Right ventricle myocardium inferior (tissue), 1 donor: ENCODE measurements at places on chromosomes 7 and 10.

DNA sequence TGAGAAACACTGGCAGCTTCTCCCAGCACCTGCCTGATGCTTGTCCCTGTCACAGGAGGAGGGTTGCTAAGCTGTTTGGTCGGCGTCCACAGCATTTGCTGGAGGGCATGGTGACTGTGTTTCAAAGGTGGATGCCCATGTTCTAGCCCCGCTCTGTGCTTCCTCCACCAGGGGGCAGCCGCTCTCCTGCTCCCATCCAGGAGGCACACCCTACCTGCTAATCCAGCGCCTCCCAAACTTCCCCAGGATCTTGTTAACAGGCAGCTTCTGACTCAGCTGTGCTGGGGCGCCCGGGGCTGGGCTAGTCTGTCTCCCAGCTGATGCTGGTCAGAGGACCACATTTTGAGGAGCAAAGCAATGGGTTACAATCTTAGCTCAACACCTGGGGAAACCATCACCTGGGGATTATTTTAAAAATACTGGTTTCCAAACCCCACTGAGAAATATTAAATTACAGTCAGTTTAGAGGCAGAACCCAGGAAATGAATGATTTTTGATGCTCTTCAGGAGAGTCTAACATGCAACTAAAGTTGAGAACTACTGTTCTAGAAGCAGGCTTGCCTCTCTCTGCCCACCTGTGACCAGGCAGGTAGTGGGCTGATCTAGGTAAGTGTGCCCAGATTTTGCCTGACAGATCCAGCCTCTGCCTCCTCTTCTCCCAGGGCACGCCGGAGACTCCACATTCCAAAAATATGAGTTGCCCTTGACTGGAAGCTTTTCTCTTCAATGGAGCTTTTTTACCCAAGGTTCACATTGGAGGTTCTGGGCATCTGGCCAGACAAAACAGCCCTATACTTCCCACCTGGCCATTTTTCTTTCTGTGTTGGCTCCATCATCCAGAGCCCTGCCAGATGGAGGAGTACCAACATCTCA is 92.7 kb upstream of the GPR26 start:
- no peak for DNase-seq

DNA sequence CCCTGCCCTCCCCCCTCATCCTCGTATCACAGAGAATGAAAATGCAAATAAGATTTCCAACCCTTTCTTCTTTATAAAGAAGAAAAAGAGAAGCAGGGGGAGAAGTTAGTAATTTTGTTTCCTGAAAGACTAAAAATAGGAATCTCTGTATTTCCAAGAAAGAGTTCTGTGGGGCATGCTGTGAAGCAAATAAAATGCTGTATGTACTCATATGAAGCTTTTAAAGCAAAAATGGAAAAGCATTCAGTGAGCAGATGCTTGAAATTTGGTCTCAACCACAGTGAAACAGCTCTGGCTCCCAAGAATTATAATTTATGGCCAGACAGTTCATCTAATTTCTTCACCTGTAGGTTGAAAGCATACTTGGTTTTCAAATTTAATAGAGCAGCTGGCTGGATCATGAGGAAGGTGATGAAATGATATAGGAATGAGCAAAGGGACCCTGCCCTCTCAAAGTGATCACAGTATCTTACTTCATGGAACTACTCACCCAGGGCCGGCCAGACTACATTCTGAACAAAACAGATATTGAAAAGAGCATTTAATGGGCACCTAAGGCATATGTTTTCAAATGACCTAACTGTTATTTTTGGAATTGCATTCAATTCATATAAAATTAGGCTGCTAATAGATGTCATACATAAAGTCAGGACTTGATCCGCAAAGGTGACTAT is 31.4 kb downstream of the SVIL start:
- no peak for DNase-seq

GRCh38 chr7:150966002-150966401 is 12.1 kb downstream of the KCNH2 start:
- peak; percentile 51 for DNase-seq

GRCh38 chr7:80722616-80723195 is 84.3 kb downstream of the CD36 start:
- no peak for DNase-seq

DNA sequence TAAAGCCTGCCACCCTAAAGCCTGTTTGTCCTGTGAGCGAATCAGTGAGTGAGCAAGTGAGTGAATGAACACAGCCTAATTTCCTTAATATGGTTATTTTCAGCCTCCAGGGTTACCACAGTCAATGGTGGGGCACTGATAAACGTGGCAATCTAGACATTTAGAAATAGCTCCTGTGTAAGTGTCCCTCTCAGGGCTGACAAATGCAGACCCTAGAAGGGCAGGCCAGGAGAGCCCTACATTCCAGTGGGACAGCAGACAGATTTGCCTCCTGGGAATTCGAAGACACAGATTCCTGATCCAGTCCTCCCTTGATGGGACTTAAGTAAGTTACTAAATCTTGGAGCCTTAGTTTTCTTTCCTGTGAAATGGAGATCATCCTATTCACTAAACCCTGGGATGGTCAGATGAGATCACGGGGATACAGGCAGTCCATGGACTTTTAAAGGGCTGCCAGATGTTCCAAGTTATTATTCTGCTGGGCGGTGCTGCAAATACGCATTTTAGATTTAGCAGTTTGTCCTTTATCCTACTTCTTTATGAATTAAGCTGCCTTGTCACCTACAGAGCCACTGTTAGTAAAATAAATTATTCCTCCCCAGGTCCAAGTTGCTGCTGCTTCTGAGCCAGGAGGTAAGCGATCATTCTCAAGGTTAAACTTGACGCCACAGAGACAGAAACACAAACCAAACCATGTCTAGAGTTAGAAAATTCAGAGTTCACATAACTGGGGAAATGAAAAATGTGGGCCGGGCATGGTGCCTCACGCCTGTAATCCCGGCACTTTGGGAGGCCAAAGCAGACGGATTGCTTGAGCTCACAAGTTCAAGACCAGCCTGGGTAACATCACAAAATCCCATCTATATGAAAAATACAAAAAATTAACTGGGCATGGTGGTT is 54.8 kb upstream of the TM9SF3 start:
- no peak for DNase-seq

- DNase-seq, result no peak
These were observed 74.5 kb downstream of the AFAP1L2 start for GRCh38 chr10:114329634-114330365.

GRCh38 chr10:11186374-11186773 is 168.7 kb downstream of the CELF2 start:
- DNase-seq, result no peak

- no peak for DNase-seq
These were observed 58.2 kb upstream of the ANTXRL start for GRCh38 chr10:46228563-46229071.

GRCh38 chr10:75208181-75208580 is 2.4 kb upstream of the VDAC2 start:
- no peak for DNase-seq

GRCh38 chr10:125823663-125824251 is 411 bp downstream of the BCCIP start:
- no peak for DNase-seq

- no peak for DNase-seq
These were observed 95.8 kb upstream of the CREB5 start for GRCh38 chr7:28316489-28316888.

DNA sequence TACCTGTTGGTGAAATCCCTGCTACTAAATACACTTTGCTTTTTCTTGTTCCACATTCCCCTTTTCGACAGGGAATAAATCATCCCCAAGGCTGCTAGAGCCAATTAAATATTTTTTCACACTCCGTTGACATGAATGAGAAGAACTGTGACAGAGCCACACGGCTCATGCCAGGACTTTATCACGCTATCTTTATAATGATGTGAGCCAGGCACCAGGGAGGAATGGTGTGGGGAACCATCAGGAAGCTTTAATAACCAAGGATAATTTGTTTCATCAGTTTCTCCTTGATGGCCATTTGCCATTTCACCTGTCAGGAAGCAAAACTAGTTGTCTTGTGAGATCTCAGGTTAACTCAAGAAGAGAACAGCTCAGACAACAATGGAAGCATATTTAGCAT is 193.0 kb upstream of the C7orf33 start:
- no peak for DNase-seq

DNA sequence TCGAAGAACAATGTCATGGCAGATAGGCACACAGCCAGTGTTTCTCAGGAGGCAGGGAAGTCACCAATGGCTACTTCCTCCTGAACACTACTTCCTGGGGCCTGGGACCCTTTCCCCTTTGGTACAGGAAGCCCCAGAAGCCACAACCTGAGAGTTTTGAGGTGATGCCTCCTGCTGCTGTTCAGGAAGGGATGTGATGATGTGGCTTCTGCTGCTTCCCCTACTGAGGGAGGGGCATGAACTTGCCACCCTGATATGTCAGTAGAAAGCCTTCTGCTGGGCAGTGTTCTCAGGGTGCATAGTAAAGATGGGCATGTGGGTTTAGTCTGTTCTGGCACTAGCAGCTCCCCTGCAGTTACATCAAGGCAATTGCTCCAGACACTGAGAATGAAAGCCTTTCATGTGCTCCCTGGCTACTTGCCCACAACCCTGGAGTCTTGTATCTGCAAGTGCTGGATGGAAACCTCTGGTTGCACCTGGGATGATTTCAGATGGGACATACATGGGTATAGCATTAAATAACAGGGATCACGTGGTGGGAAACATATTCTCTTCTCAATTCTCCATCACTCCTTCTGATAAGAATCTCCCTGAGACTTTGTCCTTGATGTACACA is 69.3 kb downstream of the ADRA2A start:
- no peak for DNase-seq

- peak; percentile 79 for DNase-seq
These were observed 16.5 kb upstream of the CHN2 start for GRCh38 chr7:29177963-29178600.
